Hematopoietic multipotent progenitor cell (in vitro differentiated cells): ENCODE measurements at places on chromosomes 7 and 10.

GRCh38 chr10:98131619-98132018 is 2.8 kb upstream of the R3HCC1L start:
- no peak for DNase-seq

DNA sequence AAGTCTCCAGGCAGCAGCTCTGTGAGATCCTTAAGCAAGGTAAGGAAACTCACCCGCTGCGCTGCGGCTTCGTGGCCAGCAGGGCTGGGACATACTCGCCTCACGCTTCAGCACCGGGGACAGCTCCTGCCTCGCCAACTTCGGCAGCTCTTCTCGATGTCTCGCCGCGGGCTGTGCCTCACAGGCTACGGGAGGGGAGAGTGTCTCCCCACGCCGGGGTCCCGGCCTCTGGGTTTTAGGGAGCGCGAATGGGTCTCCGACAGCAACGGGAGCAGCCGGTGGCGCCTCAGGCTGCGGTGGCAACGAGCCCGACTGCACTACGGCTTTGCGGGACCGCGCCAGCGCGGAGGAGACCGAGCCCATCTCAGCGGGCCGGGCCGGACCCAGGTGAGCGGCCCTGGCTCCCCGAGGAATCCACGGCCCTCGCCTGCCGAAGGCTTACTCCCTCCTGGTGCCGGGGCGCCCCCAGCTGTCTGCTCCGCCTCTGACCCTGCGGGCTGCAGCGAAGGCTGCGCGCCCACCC is 62.4 kb downstream of the LSM5 start:
- DNase-seq, result peak; percentile 11

DNA sequence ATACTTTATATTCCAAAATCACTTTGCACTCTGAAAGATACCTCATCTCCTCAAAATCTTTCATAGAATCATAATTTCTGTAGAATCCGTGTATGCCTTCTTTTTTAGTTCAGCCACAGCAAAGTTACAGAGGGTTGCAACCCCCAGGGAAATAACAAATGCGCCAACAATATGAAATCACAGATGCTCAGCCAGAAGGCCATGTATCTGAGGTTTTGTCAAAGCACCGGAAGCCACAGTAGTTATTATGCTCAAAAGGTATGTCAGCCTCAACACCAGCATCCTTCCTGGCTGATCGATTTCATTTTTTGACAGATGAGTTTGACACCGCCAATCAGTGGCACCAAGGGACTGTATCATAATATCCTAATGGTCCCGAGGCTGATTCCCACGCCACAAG is 204.1 kb downstream of the KCNMA1 start:
- no peak for DNase-seq

DNA sequence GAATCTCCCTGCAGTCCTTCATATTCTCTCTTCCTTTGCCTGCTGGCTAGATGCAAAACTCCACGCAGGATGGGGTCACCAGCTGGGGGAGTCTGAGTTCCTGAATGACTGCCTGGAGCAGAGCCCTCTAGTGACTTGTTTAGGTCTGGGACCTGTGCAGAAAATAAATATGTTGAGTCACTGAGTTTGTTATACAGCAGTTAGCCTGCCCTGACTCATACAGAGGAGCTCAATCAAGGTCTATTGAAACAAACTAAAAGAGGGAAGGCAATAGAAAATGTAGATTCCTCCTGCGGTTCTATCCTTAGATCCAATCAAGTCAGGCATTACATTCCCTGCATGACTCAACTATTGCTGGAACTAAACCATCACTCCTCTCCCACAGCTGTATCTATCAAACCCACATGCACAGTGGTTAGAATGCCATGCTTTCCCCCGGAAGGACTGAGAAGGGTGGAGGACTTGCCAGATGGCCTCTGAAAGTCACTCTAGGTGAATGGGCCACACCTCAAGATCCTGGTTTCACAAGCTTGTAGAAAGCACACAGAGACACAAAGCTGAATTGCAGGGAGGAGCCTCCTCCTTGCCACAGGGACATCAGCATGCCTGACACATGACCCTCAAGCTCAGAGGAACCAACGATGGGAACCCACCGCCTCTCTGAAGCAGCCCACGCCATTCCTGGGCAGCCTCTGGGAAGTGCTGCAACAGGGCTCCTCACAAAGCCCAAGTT is 73.9 kb downstream of the SH3PXD2A start:
- peak; percentile 28 for DNase-seq

- no peak for DNase-seq
These were observed 58.3 kb downstream of the SGMS1 start for GRCh38 chr10:50565301-50566083.

DNA sequence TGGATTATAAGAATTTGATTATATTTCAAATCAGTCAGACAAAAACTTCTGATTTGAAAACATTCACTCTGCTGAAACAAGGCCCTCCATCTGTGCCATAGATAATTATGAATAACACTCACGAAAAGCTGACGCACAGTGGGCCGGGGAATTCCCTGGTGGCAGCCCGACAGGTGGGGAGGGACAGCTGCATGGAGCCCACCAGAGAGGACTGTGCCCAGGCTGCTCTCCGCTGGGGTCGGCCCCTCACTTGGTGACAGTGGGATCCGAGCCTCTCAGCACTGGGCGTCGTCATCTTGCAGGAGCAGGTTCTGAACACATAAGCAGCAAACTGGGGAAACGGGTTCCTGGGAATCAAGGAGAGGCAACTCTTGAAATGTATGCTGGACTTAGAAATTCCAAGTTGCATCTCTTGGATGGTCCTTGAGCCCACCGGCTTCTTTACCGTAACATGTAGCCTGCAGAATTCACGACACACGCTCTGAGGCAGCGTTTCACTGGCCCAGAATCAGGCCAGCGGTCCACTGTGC is 41.4 kb downstream of the AFAP1L2 start:
- no peak for DNase-seq

DNA sequence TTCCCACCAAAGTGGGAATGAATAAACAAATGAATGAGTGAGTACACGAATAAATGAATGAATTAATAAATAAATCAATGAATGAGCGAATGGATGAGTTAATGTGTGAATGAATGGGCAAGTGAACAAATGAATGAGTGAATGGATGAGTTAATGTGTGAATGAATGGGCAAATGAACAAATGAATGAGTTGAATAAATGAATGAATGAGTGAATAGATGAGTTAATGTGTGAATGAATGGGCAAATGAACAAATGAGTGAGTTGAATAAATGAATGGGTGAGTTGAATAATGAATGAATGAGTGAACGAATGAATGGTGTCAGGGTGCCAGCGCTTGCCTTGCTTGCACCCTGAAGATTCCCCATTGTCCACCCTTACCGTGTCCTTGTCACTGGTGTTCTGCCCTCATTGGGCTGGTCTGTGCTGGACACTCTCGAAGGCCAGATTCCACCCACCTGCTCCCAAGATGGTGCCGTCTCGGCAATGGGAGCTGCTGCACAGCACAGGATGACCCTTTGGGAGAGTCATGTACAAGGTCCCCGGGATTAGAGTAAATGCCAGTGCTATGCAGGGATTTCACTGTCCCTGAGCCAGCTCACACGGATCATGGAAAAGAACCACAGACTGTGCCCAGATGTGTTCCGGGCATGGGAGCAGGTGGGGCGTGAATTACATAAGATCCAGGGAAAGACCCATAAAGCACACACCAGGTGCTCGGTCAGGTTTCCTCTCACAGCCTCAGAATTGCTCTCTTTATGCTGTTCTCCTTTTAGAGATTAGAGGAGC is 83.2 kb downstream of the CAMK1D start:
- no peak for DNase-seq

DNA sequence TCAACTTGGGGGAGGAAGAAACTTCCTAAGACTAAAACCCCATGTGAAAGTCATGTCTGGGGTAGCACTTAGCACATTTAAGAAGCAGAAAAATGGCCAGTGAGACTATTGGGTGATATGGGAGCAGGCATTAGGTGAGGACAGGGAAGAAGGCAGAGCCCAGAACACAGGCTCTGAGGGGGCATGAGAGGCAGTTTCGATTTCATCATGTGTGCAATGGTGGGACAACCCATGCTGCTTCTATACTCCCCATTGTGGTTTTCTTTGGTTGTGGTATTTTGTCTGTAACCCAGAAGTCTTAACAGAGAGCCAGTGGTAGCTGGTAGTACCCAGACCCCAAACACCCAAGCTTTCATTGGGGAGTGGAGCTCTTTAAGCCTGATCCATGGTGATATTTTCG is 752.0 kb downstream of the GRID1 start:
- no peak for DNase-seq

- peak; percentile 68 for DNase-seq
These were observed 31.7 kb downstream of the LHPP start for GRCh38 chr10:124493214-124493882.

DNA sequence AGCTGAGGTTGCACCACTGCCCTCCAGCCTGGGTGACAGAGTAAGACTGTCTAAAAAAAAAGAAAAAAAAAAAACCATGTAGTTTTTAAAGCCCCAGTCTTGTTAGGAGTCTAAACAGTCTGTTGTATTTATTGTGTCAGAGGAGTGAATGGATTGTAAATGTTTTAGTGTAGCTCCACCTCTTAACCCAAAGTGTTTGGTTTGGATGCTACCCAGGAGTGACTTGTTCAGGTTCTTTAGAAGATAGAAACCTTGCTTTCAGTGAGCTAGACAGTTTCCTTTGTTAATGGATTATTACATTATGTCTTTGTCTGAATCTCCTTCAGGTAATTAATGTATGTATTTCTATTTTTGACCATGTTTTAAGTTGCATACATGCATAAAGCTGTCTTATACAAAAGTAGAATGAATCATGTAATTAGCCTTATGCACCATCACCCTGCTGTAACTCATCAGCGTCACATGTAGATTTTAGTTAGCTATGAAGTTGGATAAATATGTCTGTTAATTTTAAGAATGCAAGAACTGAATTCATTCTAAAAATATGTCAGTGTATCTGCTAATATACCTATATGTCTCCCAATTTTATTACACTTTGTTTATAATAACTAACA is 97.7 kb downstream of the TAF3 start:
- DNase-seq, result no peak

DNA sequence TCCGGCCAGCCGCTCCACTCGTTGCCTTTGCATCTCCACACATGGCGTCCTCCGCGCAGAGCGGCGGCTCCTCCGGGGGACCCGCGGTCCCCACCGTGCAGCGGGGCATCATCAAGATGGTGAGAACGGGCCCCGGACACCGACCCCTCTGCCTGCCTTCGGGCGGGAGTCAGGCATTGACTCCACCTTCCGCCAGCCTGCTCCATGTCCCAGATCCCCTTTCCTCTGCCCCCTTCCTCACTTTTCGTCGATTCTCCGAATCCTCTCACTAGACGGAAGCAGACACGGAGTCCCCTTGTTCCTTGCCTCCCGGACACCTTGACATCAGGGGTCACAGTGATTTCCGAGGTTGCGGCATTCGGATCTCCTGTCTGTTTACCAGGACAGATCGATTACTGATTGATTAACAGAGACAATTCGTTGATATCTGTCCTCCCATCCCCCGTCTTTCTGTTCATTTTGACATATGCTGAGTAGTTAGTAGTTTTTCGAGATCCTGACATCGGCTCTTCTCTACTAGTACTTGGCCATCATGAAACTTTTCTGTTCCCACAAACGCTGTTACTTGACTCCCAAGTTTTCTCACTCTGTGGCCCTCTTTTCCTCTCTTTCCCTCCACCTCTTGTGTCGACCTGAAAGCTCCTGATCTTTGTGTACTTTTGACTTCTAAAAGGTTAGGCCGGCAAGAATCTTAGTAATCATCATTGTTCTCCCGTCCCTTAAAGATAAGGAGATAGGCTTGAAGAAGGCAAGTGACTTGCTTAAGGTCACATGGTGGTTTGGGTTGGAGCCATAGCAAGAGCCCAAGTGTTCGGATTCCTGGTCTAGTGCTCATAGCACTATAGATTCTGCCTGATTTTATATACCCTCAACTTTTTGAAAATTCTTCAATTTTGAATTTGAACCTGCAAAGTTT is 597 bp downstream of the SND1 start:
- no peak for DNase-seq

GRCh38 chr7:131302876-131303707 is 24.6 kb upstream of the MKLN1 start:
- peak; percentile 11 for DNase-seq

GRCh38 chr10:115802911-115803310 is 470.1 kb downstream of the GFRA1 start:
- DNase-seq, result no peak

DNA sequence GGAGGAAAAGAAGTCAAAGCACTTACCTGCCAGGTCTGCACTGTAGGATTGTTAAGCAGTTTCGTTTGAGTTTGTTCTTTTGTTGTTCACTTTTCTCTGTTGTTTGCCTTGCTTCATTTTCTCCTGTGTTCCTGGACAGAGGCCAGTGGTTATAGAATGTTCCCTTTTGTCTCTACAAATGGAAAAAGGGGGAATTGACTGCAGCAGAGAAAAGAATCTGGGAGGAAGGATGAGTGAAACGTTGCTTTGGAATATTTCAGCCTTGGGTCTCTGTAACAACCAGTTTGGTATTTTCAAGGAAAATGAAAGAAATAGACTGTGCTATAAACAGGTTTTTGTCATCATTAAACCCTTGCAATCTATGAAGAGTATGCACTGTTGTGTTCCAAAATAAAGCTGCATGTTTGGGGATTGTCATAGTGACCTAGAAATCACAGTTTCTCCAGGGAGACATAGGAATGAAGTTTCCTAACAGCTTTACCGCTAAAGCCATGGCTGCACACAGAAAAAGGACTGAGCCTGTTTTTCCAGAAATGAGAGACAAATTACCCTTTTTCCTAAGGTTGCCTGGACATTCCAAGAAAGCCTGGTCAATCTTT is 60.8 kb upstream of the HABP2 start:
- no peak for DNase-seq

DNA sequence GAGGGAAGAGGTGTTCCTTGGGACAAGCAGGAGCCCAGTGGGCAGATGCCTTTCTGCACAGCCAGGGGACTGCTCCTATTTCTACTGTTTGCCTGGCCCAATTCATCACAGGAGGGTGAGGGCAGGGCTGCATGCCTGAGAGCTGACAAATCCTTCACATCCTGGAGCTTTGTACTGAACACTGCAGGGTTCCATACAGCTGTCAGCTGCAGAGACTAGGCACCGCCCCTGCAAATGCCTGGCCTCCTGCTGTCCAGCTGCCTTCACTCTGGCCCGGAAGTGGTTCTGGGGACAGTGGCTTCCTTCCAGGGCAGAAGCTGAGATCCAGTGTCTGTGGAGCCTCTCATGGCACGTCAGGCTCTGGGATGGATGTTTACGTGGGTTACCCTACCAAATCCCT is 470.7 kb downstream of the DNAJB6 start:
- DNase-seq, result no peak

- no peak for DNase-seq
These were observed 10.4 kb upstream of the PCGF5 start for GRCh38 chr10:91210014-91210413.

GRCh38 chr7:54546081-54546985 is 4.2 kb downstream of the VSTM2A start:
- DNase-seq, result no peak
